ENCODE measurements at places on chromosomes 3 and 15. TPM values are rescaled to one million over a fixed set of nuclear protein-coding genes. Genes with fewer than 3 reads are reported as not detected.

Gene TLR9
- 0.09 TPM for total RNA-seq

Gene BFSP2
- not detected for total RNA-seq

Gene SLC4A7
- total RNA-seq = 31.3 TPM

Gene SEMA5B
- 17.7 TPM for total RNA-seq

Gene DZIP3
- total RNA-seq = 16.6 TPM

Gene RAB27A
- 5.1 TPM for total RNA-seq

DNA sequence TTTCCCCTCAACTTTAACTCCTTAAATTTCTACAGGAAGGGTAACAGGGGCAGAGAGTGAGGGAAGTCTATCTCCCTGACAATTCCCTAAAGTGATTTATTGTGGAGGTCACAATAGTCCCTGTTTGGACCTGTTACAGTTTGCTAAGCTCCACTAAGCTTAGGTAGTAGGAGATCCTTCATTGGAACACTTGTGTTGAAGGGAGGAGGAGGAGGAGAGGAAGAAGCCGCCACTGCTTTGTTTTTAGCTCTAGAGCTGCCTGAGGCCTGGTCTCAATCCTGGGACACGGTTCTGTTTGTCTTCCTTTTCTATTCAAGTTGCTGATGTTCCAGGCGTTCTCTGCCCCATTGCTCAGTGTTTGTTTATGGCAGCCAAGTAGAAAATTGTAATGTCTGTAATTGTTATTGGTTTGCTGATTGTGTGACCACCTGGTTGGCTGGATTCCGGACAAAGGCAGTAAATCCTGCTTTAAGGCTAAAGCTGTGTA lies 48.4 kb downstream of the HES1 start:
- H3K4me1 ChIP-seq = peaks cover 24% of the 10 kb centered on the region
- no peak overlapping the region for H3K4me3 ChIP-seq
- peak; percentile 42 for DNase-seq
- H3K27ac ChIP-seq = peak overlapping the region; percentile 65

GRCh38 chr15:55618387-55618786 lies 30.2 kb upstream of the PYGO1 start:
- no peak overlapping the region for H3K4me3 ChIP-seq
- H3K27me3 ChIP-seq = no peaks in the 10 kb centered on the region
- H3K27ac ChIP-seq = no peak overlapping the region
- peaks cover 3% of the 10 kb centered on the region for H3K36me3 ChIP-seq
- no peaks in the 10 kb centered on the region for H3K4me1 ChIP-seq
- no peak for DNase-seq

- no peak overlapping the region for H3K4me3 ChIP-seq
- DNase-seq = no peak
- H3K27me3 ChIP-seq = no peaks in the 10 kb centered on the region
- H3K27ac ChIP-seq = peak overlapping the region; percentile 23
Observed at GRCh38 chr3:133295199-133295901, 104.5 kb upstream of the BFSP2 start.

DNA sequence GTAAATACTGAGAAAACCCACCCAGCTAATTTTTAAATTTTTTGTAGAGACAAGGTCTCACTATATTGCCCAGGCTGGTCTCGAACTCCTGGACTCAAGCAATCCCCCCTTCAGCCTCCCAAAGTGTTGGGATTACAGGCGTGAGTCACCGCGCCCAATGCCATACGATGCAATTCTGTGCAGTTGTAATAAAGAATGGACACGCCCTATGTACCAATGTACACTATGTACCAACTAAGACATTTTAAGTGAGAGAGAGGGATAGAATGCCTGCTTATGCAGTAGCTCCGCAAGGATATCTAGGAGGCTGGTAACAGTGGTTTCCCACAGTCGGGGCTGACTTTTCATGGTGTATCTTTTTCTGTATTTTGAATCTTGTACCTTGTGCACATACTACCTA lies 14.6 kb downstream of the ZNF710 start:
- H3K4me1 ChIP-seq = peaks cover 12% of the 10 kb centered on the region
- H3K27me3 ChIP-seq = no peaks in the 10 kb centered on the region
- H3K4me3 ChIP-seq = no peak overlapping the region
- DNase-seq = no peak
- H3K36me3 ChIP-seq = no peaks in the 10 kb centered on the region

GRCh38 chr3:182259579-182259978 lies 533.7 kb upstream of the ATP11B start:
- DNase-seq = peak; percentile 58
- no peak overlapping the region for H3K27ac ChIP-seq
- H3K4me3 ChIP-seq = no peak overlapping the region
- H3K36me3 ChIP-seq = no peaks in the 10 kb centered on the region

DNA sequence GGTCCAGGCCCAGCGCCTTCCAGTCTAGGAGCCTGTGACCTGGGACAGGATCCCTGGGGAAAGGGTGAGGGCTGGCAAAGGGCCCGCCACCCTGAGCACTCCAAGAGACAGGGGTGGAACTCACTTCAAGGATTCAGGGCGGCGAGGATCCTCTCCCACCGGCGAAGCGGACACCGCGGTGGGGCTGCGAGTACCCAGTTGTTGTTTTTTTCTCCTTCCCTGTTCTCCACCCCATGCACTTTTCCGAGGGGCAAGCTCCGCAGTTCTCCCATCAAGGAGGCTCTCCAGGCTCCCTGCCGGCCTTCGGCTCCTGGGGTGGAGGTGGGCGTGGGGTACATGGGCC lies 387 bp upstream of the PAQR5 start:
- no peak for DNase-seq
- peaks cover 52% of the 10 kb centered on the region for H3K27me3 ChIP-seq
- H3K27ac ChIP-seq = no peak overlapping the region

DNA sequence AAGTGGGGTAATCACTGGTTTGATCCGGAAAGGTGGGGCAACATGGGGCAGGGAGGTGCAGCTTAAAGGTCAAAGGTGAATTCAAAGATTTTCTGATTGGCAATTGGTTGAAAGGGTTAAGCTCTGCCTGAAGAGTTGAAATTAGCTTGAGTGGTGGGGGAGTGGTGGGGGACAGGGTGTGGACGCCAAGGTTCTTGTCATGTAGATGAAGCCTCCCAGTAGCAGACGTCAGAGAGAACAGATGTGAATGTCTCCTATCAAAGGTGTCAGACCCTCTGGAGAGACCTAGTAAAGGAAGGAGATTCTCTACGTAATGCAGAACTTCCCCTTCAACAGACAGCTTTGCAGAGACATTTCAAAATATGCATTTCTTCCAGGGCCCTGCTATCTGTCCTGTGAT lies 62.8 kb downstream of the ABCC5 start:
- H3K27ac ChIP-seq = no peak overlapping the region
- no peak for DNase-seq
- peaks cover 54% of the 10 kb centered on the region for H3K36me3 ChIP-seq
- no peaks in the 10 kb centered on the region for H3K4me1 ChIP-seq
- no peak overlapping the region for H3K4me3 ChIP-seq

DNA sequence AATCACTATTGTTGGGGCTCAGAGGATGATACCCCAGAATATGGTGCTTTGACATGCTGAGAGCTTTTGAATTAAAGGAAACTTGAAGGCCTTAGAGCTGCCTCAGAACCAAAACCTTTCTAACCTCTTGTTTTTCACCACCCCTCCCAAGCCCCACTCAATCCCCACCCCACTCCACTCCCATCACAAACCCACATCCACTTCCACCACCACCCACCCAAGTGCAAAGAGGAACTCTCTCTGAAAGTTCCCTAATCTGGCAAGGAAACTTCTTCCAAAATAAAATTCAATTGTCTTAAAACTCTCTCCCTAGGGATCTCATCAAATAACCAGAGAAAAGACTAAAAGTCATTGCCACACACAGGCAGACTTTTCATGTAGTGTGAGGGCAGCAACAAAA lies 301.2 kb upstream of the ARHGEF26 start:
- H3K27ac ChIP-seq = no peak overlapping the region
- no peak for DNase-seq
- H3K27me3 ChIP-seq = no peaks in the 10 kb centered on the region

DNA sequence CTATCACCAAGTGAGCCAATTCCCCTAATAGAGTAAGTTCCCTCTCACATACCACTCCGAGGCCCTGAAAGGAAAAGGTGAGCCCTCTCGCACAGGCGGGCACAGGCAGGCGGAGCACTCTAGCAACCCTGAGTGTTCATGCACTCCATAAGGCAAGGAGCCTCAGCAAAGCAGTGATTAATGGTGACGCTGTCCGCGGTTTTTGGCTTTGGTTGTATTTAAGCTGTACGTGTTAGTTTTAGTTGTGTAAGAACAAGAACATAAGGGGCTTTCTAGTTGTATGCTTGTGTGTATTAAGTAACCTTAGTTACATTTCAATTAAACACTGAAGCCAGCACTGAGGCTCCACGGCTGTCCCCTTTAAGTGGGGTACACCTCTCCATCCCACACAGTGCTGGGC lies 33.1 kb downstream of the KLHL25 start:
- peaks cover 24% of the 10 kb centered on the region for H3K36me3 ChIP-seq
- H3K4me1 ChIP-seq = peaks cover 61% of the 10 kb centered on the region
- H3K27ac ChIP-seq = no peak overlapping the region
- DNase-seq = no peak
- no peak overlapping the region for H3K4me3 ChIP-seq

Measured in muscle of leg (tissue), 16 donors.